NCI-H1092 (cell line): ENCODE measurements at places on chromosomes 3 and 15.

- DNase-seq, result no peak
Measured at GRCh38 chr15:33194237-33194636, 277 bp downstream of the FMN1 start.

DNA sequence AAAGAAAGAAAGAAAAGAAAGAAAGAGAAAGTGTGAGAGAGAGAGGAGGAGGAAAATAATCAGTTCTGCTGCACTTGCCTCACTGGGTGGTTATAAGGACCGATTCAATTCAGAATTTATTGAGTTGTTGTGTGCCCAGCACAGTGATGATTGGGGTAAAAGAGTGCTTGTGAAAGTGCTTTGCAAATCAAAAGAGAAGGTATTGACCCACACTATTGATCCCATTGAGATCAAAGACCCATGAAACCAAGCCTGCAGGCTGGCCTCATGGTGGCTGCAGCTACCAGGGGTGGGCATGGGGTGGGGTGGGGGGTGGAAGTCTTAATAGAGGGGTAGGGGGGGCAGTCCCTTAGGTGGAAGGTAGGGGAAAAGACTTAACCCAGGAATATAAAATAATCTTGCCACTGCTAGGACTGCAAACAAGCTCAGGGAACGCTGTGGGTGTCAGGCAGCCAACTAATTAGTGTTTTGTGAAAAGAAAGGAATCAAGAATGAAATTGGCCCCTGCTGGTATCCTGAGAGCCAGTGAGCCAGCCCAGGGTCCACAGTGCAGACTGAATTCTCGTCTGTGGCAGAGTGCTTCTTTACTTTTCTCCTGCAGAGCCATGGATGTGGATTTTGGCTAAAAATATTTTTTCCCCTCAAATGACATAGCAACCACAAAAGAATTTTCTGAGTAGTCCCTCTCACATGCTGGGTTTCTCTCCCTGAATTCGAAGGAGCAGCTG is 34.2 kb downstream of the CLEC3B start:
- DNase-seq, result no peak

DNA sequence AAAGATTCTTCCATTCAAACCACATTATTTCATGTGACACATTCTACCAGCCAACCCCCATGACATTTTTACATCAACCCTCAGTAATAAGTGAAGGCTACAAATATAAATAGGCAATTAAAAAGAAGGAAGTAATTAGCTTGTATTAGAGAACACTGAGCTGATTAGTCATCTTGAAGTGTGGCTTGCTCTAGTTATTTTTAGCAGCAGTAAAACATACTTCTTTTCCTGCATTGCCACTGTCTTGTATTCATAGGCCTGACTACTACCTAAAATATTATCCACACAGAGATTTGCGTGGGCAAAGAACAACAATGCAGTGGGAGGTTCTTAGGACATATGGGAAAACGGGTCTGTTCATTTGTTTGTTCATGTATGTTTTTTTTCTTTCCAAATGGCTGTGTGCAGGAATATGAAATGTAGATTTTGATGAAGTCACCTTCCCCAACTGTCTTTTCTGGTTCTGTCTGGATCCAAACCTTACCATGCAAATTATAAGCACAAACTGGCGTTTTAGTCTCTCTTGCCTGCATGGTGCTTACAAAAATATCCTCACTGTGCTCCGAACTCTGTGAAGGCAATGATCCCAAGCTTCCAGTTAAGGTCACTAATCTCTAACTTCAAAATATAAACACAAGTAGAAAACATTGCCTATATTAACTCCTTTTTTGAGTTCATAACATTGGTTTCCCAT is 31.5 kb upstream of the TM4SF4 start:
- no peak for DNase-seq

GRCh38 chr15:69976366-69976994 is 121.2 kb downstream of the TLE3 start:
- no peak for DNase-seq

GRCh38 chr3:100838157-100838556 is 128.9 kb downstream of the TFG start:
- DNase-seq, result no peak

DNA sequence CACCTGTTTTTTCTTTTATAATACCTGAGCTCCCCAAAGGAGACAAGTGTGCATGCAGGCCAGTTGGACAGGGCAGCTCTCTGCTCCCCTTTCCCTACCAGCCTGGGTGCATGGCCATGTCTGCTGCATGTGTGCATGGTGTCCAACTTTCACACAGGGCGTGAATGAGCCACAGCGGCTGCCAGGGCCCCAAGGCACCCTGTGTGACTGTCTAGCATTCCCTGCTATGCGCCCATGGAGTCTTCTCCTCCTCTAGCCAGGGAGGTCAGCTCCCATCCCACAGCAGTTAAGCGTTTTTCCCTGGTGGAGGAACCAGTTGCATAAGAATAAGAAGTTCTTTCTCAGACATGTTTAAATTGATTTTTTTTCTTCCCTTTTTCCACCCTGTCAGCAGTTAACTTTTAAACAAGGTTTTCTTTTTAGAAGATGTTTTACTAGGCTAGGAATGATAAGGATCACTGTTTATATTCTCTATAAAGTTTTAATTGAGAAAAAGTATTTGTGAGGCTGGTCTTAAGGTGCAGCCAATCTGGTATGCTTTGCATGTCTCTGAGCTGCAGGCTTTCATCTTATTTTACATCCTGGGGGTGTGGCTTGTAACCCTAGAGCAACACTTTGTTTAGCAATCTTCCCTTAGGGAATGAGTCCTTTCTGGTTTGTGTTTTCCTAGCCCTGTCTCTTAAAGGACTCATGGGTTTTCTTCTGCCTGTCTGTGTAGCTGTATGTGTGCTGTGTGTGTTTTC is 20.5 kb upstream of the OR5H1 start:
- no peak for DNase-seq

DNA sequence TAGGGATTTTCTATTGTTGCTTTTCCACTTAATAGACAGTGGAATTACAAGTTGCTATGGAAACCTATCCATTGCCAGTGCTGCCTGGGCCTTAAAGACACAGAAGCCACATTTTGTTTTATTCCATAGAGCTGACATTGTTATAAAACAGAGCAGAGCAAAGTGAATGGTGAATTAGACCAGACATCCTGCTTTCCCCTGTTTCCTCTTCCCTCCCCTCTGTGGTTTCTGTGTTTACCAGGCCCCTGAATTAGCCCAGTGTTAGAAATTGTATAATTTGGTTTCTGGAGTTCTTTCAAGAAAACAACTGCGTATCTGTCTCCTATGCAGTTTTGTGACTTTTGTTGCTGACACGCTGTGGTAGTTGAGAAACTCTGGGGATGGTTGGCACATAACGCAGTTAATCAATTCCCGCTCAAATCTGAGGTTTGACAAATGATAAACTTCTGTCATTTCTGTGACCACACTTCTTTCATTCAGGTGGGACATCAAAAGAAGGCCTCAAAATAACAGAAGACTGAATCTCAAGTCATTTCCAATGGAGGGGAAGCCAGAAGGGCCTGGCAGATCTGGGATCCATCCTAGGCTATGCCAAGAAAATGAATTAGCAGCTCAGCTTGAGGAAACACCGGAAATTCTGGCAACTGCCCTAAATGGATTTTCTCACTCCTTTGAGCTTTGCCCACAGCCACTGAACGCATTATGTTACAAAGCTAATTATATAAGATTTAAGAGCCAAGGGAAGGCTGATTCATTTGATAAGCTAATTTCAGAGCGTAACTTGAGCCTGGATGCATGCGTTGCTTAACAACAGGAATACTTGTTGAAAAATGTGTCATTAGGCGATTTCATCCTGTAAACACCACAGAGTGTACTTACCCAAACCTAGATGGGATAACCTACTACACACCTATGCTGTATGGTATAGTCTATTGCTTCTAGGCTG is 46.9 kb downstream of the NR1D2 start:
- DNase-seq, result peak; percentile 47

GRCh38 chr15:80710635-80711554 is 15.8 kb downstream of the ABHD17C start:
- no peak for DNase-seq

DNA sequence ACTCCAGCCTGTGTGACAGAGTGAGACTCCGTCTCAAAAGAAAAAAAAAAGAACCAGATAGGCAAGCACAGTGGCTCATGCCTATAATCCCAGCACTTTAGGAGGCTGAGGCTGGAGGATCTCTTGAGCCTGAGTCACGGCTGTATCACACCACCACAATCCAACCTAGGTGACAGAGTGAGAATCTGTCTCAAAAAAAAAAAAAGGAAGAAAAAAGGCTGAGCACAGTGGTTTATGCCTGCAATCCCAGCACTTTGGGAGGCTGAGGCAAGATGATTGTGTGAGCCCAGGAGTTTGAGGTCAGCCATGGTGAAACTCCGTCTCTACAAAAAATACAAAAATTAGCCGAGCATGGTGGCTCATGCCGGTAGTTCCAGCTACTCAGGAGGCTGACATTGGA is 5.6 kb upstream of the NICN1 start:
- no peak for DNase-seq
